Activated CD8-positive, alpha-beta memory T cell treated with anti-CD3 and anti-CD28 coated beads, Interleukin-2, amount 10 ng/mL, durations not matched to agents 7 days and 5 days (primary cell): ENCODE measurements at places on chromosomes 4 and X. TPM values are rescaled to one million over a fixed set of nuclear protein-coding genes. Genes with fewer than 3 reads are reported as not detected.

GRCh38 chrX:47358387-47359065, 11.9 kb upstream of the ZNF157 start:
- no peaks in the 10 kb centered on the region for H3K36me3 ChIP-seq
- H3K4me1 ChIP-seq, result peaks cover 12% of the 10 kb centered on the region
- no peak for DNase-seq
- H3K4me3 ChIP-seq, result no peak overlapping the region
- peak overlapping the region; percentile 46 for H3K27ac ChIP-seq
- H3K27me3 ChIP-seq, result no peaks in the 10 kb centered on the region

- no peaks in the 10 kb centered on the region for H3K4me1 ChIP-seq
- no peaks in the 10 kb centered on the region for H3K36me3 ChIP-seq
- no peak overlapping the region for H3K27ac ChIP-seq
- H3K27me3 ChIP-seq, result peaks cover 11% of the 10 kb centered on the region
- no peak overlapping the region for H3K4me3 ChIP-seq
- no peak for DNase-seq
These were observed 6.8 kb downstream of the PTCHD1 start for GRCh38 chrX:23341452-23341851.

Gene HSFX4
- total RNA-seq, result 0.37 TPM

DNA sequence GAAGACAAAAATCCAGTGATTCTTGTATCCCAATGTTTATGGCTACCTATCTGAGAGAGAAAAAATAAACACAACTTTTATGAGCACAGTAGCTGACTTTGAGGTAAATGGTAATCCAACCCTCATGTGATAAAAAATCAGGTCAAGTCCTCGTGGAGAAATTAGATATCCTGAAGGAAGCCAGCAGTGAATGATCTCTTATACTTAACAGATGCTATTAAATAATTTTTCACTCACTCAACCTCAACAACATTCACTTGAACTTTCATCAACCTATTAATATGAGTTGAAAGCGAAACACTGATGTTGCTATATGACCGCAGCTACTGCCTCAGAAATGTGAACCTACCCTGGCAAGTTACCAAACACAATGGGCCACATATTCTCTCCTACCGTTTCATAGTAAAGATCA, 105.4 kb downstream of the GPC3 start:
- DNase-seq, result no peak
- no peak overlapping the region for H3K4me3 ChIP-seq
- no peaks in the 10 kb centered on the region for H3K4me1 ChIP-seq
- no peaks in the 10 kb centered on the region for H3K27me3 ChIP-seq
- H3K36me3 ChIP-seq, result no peaks in the 10 kb centered on the region
- no peak overlapping the region for H3K27ac ChIP-seq

DNA sequence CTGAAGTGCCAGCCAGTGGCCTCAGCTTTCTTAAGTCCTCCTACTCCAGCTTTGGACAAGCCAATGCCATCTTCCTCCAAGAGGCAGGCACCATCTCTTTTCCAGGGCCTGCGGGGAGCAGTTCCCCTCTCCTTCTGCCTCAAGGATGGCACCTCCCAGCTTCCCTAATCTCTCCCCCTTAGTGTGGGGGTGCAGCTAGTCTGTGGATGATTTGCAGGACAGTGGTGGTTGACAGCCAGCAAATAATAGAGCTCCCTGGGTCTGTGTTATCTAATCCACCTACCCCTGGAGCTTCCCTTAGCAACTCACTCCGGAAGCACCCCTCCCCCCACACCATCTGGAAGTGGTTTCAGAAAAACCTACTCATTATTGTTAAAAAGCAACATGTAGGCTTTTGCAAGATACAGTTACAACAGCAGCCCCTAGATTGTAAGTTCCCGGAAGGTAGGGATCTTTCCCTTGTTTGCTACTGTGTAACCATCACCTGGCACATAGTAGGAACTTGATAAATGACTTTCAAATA, 247.1 kb downstream of the BCOR start:
- peaks cover 43% of the 10 kb centered on the region for H3K4me1 ChIP-seq
- peak overlapping the region; percentile 40 for H3K27ac ChIP-seq
- peaks cover 51% of the 10 kb centered on the region for H3K36me3 ChIP-seq
- DNase-seq, result peak; percentile 76
- no peaks in the 10 kb centered on the region for H3K27me3 ChIP-seq

Gene L1CAM
- 3.6 TPM for total RNA-seq

DNA sequence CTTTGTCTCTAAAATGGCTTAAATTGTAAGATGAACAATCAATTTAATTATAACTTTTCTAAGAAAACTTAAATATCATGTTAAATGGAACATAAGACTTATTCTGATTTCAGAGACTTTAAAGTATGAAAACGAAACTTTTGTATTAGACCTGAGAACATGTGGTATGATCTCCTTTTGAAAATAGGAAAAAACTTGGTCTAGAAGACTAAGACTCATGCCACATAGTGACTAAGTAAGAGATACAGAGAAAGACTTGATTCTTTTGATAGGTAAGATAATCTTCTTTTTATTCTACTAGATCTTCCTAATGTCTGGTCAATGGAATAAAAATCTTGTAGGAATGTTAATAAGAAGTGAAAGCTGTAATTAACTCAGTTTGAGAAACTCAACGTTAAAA, 326.3 kb upstream of the GRIA3 start:
- no peak for DNase-seq
- no peaks in the 10 kb centered on the region for H3K4me1 ChIP-seq
- H3K36me3 ChIP-seq, result no peaks in the 10 kb centered on the region
- H3K4me3 ChIP-seq, result no peak overlapping the region
- H3K27ac ChIP-seq, result no peak overlapping the region

GRCh38 chr4:183875251-183875825, 29.8 kb upstream of the STOX2 start:
- H3K27me3 ChIP-seq, result peaks cover 3% of the 10 kb centered on the region
- H3K27ac ChIP-seq, result no peak overlapping the region
- no peak overlapping the region for H3K4me3 ChIP-seq
- H3K4me1 ChIP-seq, result no peaks in the 10 kb centered on the region
- no peaks in the 10 kb centered on the region for H3K36me3 ChIP-seq

DNA sequence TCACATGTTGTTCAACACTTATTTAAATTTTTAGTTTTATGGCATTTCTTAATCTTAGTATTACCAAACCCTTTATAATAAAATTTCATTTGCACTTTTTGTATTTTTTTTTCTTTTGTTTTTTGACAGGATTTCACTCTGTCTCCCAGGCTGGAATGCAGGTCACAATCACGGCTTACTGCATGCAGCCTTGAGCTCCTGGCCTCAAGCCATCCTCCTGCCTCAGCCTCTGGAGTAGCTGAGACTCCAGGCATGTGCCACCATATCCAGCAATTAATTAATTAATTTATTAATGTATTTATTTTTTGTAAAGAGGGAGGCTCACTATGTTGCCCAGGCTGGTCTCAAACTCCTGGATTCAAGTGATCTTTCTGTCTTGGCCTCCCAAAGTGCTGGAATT, 133.4 kb downstream of the ADGRL3 start:
- no peaks in the 10 kb centered on the region for H3K36me3 ChIP-seq
- no peak overlapping the region for H3K4me3 ChIP-seq
- H3K27me3 ChIP-seq, result no peaks in the 10 kb centered on the region
- no peak overlapping the region for H3K27ac ChIP-seq
- H3K4me1 ChIP-seq, result no peaks in the 10 kb centered on the region

- no peaks in the 10 kb centered on the region for H3K27me3 ChIP-seq
- H3K36me3 ChIP-seq, result peaks cover 51% of the 10 kb centered on the region
- H3K4me1 ChIP-seq, result no peaks in the 10 kb centered on the region
- no peak for DNase-seq
- H3K27ac ChIP-seq, result no peak overlapping the region
These were observed 52.0 kb downstream of the RELL1 start for GRCh38 chr4:37634180-37634579.

Gene GPAT3
- 25.9 TPM for total RNA-seq
